NCI-H1694 treated with DMSO at 0.1 percent for 48 hours (cell line): ENCODE measurements at places on chromosomes 3 and 15.

- peak; percentile 8 for DNase-seq
These were observed 644 bp upstream of the NGLY1 start for GRCh38 chr3:25783661-25784512.

DNA sequence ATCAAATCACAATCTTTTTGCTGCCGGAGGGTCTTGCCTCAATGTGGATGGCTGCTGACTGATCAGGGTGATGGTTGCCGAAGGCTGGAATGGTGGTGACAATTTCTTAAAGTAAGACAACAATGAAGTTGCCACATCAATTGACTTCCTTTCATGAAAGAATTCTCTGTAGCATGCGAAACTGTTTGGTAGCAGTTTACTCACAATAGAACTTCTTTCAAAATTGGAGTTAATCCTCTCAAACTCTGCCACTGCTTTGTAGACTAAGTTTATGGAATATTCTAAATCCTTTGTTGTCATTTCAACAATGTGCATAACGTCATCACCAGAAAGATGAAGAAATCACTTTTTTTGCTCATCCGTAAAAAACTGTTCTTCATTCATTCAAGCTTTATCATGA is 65.8 kb downstream of the B3GNT5 start:
- no peak for DNase-seq

GRCh38 chr15:49135342-49135857 is 20.0 kb downstream of the COPS2 start:
- DNase-seq, result no peak

DNA sequence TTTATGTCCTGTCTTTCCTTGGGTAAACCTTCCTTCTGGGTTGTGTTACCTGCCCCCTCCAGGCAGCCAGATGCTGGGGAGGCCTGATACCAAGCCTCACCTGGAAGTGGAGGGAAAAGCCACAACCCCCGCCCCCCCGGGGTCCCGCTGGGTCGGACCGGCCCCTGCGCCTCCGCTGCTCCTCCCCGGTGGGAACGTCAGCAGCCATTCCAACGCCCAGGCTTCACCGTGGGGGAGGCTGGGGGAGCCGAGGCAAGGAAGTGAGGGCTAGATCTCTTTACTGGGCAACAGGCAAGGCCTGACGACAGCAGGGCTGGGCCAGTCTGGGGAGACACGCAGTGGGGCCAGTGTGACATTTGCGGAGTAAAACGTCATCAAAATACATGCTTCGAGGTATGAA is 53.0 kb upstream of the SNRPA1 start:
- DNase-seq, result no peak

GRCh38 chr3:135997554-135998320 is 32.2 kb downstream of the PPP2R3A start:
- DNase-seq, result no peak

DNA sequence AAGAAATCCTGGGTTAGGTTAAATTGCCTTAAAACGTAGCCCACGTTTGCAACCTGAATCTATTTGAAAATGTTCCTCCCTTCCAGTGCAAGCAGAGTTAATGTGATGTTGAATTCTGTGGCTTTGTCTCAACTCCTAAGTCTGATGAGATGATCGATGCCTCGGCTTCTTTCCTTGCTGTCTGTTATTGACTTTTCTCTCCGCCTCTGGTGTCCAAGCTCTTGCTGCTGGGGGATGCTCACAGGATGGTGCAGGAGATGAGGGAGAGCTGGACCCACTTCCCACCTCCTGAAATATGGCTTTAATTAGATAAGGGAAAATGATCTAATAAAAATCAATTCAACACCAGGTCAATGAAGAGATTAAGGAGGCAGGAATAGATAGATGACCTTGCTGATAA is 407.9 kb upstream of the RGMA start:
- DNase-seq, result no peak

DNA sequence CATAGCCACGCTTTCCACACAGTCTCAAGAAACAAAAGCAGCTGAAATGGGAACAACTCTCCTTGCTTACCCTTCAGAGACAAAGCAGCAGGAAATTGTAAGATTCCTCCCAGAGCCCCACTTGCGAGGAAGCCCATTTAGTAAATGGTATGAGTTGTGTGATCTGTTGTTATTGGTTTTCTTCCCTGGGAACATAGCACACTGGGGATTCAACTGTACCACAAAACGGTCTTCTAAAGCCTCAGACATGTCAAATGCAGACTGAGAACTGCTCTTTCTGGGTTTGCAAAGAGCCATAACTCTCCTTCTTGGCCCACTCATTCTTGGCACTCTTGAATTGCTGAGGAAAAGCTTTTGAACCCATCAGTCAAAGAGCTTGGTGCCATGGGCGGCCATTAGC is 101.0 kb upstream of the COL8A1 start:
- DNase-seq, result no peak

DNA sequence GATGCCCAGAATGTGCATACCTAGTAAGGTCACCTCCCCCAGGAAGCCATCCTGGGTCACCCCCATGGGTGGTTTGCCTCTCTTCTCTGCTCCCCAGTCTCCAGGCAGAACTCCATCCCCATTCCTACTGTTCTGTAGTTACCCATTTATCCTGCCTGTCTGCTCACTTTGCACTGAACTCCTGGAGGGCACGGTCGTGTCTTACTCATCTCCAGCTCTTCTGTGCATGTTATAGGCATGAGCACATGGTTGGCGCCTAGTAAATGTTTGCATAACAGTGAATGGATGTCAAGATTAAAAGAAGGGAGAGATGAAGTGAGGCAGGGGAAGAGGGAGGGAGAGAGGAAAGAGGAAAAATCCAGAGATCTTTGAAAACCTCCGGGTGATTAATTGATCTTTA is 208.4 kb upstream of the TRIM42 start:
- no peak for DNase-seq

DNA sequence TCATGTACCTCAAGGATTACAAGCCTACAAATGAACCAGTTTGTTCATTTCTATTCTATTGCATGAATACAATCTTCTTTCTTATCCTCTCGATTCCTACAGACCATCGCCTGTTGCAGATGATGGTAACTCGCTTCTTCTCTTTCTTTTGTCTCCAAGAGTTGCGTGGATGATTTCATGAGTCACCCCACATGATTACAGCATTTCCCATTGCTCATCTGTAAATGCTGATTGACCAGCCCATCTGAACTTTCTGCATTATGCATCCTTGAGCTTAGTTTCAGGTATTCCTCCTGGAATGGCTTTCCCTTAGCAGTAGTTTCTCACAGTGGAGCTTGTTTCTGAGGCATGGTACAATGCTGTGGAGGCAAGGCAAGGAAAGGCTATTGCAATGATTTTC is 109.6 kb upstream of the TOPAZ1 start:
- no peak for DNase-seq

DNA sequence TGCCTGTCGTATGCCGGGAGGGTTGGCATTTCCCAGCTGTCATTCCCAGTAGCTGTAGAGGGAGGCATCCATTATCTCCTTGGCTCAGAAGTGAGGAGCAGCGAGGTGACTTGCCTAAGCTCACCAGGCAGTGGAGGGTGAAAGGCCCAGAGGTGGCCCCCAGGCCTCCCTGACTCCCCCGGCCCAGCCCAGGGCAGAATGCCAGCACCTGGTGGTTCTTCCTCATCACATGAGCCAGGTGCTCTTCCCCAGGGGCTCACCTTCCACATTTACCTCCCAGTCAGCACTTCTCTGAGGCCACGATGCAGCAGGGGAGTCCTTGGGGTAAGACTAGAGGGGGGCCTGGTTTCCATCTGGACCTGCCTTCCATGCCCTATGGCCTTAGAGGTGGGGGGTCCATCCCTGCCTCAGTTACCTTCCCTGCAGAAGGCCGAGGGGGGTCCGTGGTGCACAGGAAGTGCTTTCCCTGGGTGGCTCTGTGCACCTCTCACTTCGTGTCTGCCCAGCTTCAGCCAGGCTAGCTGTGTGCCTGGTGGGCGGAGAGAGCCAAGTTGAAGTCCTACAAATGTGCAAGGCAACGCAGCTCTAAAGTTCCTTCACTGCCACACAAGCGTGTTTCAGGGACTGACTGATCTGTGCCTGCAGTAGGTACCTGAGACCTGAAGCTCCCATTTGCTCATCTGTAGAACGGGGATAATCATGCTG is 70.3 kb upstream of the PLXNA1 start:
- peak; percentile 31 for DNase-seq
